ENCODE measurements at places on chromosomes 2 and 18.

DNA sequence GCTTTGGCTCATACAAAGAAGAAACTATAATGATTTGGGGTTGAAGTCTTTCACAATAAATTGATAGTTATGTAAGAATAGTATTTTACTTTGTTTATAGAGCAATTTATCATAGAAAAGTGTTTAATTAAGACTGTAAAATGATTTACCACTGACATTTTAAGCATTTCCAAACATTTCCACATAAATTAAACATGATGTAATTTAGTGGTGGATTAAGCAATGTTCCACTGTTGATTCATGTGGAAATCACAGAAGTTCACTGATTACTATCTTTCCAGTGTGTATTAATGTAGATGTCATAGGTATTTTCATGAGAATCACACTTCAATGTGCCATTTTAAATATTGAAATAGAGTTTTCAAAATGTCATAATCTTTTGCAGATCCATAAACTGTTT is 40.1 kb upstream of the GRB14 start:
- DNase-seq, result no peak

DNA sequence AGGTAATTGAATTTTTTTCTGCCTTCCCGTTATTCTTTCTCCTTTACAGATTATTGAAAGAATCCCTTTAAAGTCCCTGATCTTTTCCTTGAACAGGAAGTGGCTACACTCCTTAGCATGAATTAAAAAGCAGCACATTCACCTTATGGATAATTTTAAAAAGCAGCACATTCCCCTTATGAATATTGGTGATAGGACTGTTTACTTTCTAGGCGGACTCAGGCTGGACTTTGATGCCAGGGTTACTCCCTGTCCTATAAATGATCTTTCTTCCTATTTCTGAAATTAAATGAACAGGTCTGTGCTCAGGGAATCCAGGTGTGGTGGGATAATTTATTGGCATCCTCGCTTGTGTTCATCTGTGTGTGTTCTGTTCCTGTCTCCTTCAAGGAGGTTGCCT is 226.0 kb downstream of the DCDC2C start:
- no peak for DNase-seq

DNA sequence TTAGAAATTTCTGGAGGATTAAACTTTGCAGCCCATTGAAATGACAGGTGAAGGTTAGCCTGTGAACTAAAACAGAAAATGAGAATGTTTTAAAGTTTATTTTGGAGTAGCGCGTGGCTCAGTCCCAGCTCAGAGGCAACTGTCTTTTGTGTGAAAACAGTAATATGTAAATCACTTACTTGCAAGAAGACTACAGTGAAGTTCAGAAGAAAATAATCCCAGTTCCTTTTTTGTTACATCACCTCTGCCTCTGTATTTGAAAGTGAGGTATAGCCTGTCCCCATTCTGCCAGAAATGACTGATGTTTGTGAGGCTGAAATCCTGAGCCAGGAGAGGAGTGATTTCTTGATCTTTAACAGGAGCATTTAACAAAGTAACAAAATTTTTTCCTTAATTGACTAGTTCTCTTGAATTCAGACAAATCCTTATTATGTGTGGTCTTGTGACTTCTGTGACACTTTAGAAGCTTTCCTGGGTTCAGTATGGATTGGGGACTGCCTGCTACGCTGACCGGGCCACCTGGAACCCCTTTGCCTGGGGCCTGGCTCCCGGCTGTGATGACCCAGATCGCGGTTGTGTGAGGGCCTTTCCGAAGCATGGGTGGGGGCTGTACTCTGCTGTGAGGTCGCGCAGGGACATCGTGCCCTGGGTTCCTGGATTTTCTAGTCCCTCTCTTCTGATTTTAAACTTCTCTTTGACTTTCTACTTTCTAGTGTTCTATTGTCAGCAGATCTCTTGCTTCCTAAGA is 24.3 kb downstream of the TRAPPC12 start:
- DNase-seq, result no peak

DNA sequence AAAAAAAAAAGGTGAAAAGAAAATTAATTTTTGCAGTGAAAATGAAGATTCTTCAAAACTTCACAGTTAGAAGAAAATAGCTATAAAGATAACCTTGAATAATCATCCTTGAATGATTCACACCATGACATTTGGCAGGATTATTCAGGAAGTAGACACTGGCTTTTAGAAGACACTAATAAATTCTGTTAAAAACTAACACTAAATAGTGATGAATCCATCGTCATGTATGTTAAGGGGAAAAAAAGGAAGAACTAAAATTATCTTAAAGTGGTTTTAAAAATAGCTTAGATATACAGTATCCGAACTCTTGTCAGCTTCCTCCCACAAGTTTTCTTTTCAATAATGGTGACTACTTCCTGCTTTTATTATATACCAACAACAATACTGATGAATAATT is 10.2 kb downstream of the USP37 start:
- DNase-seq, result no peak

GRCh38 chr2:132384491-132385151 is 32.0 kb upstream of the GPR39 start:
- DNase-seq, result no peak

DNA sequence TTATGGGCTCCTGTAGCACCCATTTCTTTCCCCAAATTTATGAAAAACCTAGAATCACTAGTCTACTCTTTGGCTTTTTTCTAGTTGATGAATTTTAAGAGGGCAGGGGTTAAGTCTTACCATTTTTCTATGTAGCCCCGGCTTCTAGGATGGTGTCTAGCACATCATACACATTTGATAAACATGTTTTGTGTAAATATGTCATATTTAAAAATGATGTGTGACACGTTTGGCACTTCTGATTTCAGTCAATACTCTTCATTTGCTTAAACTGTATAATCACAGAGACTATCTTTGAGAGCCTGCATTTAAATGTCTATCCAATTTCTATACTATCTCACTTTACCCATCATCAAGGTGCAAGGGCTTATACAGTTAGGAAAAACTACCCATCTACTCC is 331.1 kb downstream of the TDRD15 start:
- no peak for DNase-seq

- DNase-seq, result no peak
These were observed 276.4 kb downstream of the TMX3 start for GRCh38 chr18:68438536-68438935.
